ENCODE measurements at places on chromosomes 11 and 22.
A peak's percentile ranks its signal among the peaks of the same experiment; 100 is the strongest.

DNA sequence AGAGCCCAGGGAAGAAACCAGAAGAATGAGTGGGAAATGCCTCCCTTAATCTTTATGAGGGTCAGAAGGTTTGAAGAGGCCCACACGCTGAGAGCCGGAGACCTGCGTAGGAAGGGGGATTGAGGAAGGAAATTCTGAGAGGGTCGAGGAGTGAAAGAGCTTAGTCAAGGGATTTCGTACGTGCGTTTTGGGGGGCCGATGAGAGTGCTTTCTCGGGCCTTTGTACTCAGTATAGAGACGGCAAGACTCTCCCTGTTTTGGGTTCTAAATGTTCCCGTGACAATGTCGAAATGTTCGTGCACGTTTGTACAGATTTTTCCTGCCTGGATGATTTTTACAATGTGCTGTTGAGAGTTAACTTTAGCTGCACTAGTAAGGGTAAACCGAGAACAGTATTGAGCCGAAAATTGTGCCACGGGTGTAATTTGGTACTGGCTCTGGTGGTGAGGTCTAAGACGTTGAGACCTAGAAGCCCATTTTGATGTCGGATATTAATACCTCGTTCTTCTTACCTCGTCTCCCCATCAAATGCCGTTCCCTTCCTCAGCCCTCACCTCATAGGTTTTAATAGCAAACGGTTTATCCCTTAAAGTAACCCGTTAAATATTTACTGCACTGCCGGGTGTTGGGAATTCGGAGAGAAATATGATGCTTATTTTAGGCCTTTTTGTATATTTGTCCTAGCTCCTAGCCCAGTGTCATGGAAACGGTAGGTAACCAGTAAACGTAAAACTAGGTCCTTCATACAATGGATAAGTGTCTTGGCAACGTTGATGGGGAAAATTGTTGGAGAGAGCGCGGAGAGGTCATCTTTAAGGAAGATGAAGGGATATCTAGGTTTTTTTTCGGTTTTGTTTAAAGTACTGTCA lies 734 bp downstream of the C11orf58 start:
- no peak for DNase-seq

DNA sequence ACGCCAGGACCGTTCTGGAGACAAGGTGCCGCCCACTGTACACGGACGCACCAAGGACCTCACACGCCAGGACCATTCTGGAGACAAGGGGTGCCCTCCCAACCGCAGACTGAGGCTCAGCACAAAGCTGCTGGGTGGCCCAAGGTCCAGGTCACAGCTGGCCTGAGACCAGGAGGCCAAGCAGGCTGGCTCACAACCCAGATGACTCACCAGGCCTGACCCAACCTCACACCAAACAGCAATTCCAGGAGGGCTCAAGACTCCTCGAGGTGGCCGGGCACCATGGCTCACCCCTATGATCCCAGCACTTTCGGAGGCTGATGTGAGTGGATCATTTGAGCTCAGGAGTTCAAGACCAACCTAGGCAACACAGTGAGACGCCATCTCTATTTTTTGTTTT lies 14.8 kb downstream of the BRD1 start:
- no peak for DNase-seq

- DNase-seq: no peak
These were observed 2.4 kb downstream of the TIMP3 start for GRCh38 chr22:32803738-32804435.

DNA sequence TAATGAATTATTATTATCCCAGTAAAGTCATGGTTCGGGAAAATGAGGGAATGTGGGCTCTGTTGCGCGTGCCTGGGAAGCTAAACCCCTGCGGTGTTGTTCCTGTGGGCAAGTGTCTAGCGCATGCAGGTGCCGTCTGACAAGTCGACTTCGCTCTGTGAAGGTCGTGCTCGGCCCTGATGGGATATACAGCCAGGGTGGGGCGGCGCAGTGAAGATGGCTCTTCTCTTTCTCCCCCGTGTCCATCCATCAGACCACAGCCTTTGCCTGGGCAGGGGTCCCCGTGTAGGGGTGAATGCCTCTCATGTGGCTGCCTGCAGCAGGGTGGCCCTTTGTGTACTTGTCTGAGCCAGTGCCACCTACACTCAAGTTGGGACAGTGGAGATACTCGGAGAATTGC lies 12.8 kb upstream of the TRMU start:
- no peak for DNase-seq

- DNase-seq: no peak
These were observed 309.9 kb downstream of the BRD1 start for GRCh38 chr22:49517667-49518185.

DNA sequence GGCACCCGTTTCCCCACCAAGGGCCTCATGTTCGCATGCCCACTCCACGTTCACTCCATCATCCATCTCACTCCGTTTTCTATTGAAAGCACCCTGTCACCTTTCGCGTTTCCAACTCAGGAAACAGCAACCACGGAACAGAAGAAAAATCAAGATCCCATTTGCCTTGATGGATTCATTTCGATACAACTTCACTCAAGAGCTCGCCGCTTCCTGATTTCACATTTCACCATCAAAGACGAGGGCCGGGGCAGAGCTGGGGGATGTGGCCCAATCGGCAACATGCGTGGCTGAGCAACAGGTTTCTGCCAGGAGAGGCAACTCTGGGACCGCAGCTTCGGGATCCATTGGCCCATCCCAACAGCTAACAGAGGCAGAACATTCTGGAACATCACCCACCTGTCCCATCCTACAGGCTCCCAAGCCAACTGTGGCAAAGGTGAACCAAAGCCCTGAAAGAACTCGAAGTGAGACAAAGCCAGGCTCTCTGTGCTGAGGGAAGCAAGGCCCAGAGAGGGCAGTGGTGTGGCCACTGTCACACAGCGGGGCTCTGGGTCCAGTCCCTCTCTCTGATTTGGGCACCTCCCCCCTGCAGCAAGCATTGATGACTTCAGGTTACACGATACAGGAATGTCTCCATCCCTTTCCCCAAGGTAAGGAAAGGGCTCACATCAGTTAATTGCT lies 36.2 kb upstream of the CD5 start:
- DNase-seq: peak; percentile 74

- no peak for DNase-seq
These were observed 12.5 kb upstream of the THRSP start for GRCh38 chr11:78050964-78051831.

All from activated CD8-positive, alpha-beta memory T cell treated with anti-CD3 and anti-CD28 coated beads for 24 hours (primary cell).